Progenitor cell of endocrine pancreas (in vitro differentiated cells): ENCODE measurements at places on chromosomes 2 and 18.

GRCh38 chr2:68726100-68726499 lies 8.5 kb upstream of the ARHGAP25 start:
- H3K27ac ChIP-seq = no peak overlapping the region
- no peak overlapping the region for H3K4me3 ChIP-seq
- H3K4me1 ChIP-seq = peaks cover 5% of the 10 kb centered on the region
- H3K36me3 ChIP-seq = no peaks in the 10 kb centered on the region

- no peak for DNase-seq
- no peak overlapping the region for H3K27ac ChIP-seq
- H3K36me3 ChIP-seq = peaks cover 8% of the 10 kb centered on the region
- no peaks in the 10 kb centered on the region for H3K27me3 ChIP-seq
- H3K4me1 ChIP-seq = no peaks in the 10 kb centered on the region
These were observed 11.4 kb downstream of the CCDC88A start for GRCh38 chr2:55408098-55408882.

DNA sequence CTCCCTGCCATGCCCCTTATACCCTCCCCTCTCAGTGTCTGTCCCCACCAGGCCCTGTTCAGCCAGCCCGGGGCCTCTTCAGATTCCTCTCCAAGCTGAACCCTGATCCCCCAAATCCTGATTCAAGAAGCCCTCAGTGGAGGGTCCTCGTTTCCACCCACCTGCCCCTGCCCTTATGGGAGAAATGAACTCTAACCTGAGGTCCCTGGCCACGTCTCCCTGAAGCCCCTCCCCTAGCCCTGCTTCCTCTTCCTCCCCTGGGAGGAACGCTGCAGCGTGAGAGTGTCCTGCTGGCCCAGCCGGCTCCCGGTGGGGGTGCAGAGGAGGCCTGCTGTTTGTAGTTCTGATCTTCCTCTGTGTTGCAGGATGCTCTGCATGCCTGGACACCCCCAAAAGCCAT lies 56.7 kb upstream of the GLI2 start:
- no peak overlapping the region for H3K27ac ChIP-seq
- DNase-seq = no peak
- H3K4me1 ChIP-seq = no peaks in the 10 kb centered on the region
- H3K36me3 ChIP-seq = no peaks in the 10 kb centered on the region

- H3K36me3 ChIP-seq = peaks cover 18% of the 10 kb centered on the region
- H3K27me3 ChIP-seq = no peaks in the 10 kb centered on the region
- peaks cover 16% of the 10 kb centered on the region for H3K4me1 ChIP-seq
- H3K27ac ChIP-seq = no peak overlapping the region
These were observed 36.7 kb downstream of the RALB start for GRCh38 chr2:120289221-120289906.

DNA sequence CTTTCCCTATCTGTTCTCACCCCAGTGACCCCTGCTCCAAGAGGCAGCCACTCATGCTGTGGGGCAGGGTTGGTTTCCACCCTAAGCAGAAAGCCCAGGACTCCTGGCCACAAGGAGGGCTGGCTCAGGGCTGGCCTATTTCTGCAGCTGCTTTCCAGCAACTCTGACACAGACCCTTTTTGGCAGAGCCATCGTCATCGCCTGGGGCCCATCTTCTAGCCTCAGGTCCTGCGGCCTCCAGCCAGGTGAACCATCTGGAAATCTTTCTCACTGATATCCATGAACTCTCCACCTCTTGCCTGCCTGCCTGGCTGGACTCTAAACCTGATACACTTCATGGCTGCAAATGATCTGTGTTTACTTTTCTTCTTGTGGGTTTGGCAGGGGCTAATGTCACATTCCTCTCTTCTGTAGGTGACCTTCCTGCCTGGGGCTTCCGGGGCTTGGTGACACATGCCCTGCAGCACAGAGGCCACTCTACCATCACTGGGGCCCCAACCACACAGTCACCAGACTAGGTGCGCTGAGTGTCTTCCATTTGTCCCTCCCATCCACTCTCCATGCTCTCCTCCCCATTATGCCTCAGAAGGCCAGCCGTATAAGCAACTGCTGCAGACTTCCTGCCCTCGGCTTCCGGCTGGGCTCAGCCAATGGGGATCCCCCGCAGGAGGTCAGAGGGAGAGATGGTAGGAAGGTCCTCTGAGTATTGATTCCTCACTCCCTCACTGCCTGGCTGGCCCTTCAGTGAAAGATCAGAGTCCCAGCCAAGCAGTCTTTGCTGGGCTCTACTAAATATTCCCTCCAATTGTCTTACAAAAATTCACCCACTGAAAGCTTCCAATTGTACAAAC lies 9.7 kb upstream of the COPS8 start:
- DNase-seq = no peak
- H3K4me3 ChIP-seq = no peak overlapping the region
- H3K4me1 ChIP-seq = peaks cover 10% of the 10 kb centered on the region
- H3K36me3 ChIP-seq = no peaks in the 10 kb centered on the region

GRCh38 chr2:196266351-196266750 lies 95.0 kb upstream of the STK17B start:
- H3K4me3 ChIP-seq = no peak overlapping the region
- no peak for DNase-seq
- no peak overlapping the region for H3K27ac ChIP-seq
- H3K4me1 ChIP-seq = peaks cover 8% of the 10 kb centered on the region

DNA sequence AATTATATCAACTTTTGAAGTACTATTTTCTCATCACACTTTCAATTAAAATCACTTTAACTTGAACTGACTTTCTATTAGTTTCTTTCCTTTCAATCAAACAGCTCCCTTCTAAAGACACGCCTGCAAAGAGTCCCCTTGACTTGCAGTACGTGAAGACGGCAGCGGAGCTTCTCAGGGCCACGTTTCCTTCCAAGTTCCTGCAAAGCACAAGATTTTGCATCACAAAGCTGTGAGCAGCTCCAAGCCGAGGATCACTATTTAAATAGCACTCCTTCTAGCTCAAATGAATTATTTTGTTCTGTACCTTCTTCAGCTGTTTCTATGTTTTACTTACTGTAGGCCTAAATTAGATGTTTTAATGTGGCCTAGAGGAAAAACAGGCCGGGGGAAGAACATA lies 30.8 kb downstream of the SH3YL1 start:
- peaks cover 20% of the 10 kb centered on the region for H3K36me3 ChIP-seq
- no peaks in the 10 kb centered on the region for H3K4me1 ChIP-seq
- H3K4me3 ChIP-seq = no peak overlapping the region
- H3K27ac ChIP-seq = no peak overlapping the region
- H3K27me3 ChIP-seq = no peaks in the 10 kb centered on the region
